ENCODE measurements at places on chromosomes 13 and 19. TPM values are rescaled to one million over a fixed set of nuclear protein-coding genes. Genes with fewer than 3 reads are reported as not detected.

ZNF723 gene
- not detected for total RNA-seq

PEG3 gene
- not detected for total RNA-seq

TMPRSS9 gene
- total RNA-seq, result not detected

SSBP4 gene
- total RNA-seq, result 198 TPM

CGB2 gene
- total RNA-seq, result not detected

IGFL2 gene
- total RNA-seq, result not detected

PPAN gene
- total RNA-seq, result 107 TPM

FBN3 gene
- total RNA-seq, result 0.03 TPM

POSTN gene
- total RNA-seq, result not detected

ELAVL1 gene
- 128 TPM for total RNA-seq

RUBCNL gene
- 0.21 TPM for total RNA-seq

MISP3 gene
- total RNA-seq, result 1.1 TPM

- no peak for DNase-seq
These were observed 124.1 kb downstream of the CRYL1 start for GRCh38 chr13:20401531-20401930.

DNA sequence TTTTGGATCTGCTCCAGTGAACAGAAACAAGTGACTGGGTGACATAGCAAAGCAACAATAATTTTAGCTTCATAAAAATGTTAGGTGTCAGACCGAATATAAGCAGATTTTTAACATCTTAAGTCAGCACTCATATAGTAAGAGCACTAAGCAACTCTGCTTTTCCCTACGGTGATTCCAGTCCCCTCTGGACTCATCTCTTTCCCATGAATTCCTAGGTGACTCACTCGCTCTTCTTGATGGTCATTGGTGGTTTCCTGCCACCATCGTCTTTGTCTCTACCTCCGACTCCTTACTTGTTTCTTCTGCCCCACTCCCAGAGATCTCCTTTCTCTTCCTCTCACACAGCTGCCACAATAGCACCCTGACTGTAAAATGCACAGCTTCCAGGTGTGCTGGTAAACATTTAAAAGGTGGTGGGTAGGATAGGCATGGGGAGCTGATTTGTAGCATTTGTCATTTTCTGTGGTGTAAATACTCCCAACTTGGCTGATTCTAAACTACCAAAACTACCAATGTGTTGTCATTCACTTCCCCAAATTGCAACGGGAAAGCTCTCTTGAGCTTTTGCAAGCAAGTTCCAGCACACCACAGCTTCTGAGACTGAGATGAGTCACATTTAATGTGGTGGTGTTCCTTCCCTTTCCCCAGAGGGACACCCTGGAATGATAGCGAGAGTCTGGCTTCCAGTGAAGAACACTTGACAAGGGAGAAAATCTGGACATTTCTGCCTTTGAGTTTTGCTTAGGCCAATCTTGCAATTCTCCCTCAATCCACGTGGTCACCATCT, 42.8 kb upstream of the CLDN10 start:
- DNase-seq, result no peak

GRCh38 chr19:10008184-10008765, 2.0 kb downstream of the COL5A3 start:
- no peak for DNase-seq

DNA sequence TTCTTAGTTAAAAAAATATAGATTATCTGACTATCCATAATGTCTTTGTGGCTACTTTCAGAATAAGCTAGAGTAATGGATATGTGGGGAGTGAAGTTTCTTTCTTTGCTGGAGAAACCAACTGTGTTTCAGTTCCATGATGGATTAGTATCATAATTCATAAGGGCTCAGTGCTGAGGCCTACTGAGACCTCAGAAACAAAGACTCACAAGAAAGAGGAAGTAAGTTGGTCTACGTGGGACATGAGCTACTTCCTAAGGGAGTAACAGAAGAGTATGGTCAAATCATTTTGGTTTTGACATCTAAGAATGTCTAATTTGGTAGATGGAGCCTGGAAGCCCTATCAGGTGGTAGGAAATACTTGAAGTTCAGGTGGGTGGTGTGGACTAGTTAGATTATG, 99.0 kb upstream of the HTR2A start:
- no peak for DNase-seq

- DNase-seq, result no peak
These were observed 12.0 kb downstream of the TFDP1 start for GRCh38 chr13:113596321-113597200.

GRCh38 chr13:31965361-31966066, 66.1 kb upstream of the FRY start:
- DNase-seq, result no peak

DNA sequence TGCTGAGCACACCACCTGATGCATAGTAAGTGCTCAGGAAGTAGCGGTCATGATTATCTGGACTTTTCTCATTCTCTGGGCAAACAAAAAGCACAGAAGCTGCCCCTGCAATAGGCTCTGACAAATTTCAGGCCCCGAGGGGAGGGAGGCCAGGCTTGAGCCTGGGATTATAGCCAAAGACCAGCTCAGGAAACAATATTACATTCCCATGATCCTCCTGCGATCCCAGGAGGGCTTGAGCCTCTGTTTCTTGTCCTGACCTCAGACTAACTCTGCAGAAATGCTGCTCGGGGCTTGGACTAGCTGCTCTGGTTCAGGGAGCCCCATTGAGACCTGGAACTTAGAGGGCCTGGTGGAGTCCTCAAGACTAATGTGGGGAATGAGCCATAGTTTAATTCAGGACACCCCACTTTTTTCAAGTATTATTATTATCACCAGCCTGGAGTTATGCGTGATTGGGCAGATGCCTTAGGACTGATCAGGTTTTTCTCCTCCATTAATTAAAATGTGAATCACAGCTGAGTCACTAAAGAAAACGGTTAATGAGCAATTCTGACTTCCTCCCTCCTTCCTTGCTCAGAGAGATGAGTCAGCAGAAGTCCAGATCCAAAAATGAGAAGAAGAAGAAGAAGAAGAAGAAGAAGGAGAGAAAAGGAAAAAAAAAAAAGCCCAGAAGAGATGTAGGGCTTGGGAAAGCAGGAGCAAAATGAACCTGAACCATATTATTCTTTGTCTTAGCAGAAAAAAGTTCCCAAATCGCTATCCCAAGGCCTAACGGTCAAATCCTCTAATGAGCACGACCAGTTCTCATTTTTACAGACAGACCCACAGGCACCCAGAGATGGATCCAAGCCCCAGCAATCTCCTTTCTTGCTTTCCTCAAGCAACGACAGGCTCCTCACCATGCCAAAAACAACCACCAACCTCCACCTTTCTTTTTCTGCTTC, 107.2 kb downstream of the CACNA1A start:
- DNase-seq, result no peak

DNA sequence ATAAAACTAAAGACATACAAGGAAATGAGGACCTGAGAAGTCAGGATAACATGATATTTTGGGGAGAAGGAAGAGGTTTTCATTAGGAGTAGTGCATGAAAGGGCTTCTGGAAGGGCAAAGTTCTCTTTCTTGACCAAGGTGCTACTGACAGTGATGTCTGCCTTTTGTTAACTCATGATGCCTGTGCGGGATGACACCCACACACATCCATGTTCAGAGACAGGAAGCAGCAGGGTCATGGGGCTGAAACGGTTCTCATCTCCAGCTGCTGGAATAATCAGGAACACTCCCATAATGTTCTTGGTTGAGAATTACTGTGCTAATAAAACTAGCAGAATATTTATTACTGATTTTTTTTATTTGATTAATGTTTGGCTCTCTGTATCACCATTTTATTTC, 29.1 kb downstream of the KCNC3 start:
- DNase-seq, result no peak

- DNase-seq, result no peak
These were observed 6.5 kb downstream of the TRAPPC5 start for GRCh38 chr19:7687177-7687576.

DNA sequence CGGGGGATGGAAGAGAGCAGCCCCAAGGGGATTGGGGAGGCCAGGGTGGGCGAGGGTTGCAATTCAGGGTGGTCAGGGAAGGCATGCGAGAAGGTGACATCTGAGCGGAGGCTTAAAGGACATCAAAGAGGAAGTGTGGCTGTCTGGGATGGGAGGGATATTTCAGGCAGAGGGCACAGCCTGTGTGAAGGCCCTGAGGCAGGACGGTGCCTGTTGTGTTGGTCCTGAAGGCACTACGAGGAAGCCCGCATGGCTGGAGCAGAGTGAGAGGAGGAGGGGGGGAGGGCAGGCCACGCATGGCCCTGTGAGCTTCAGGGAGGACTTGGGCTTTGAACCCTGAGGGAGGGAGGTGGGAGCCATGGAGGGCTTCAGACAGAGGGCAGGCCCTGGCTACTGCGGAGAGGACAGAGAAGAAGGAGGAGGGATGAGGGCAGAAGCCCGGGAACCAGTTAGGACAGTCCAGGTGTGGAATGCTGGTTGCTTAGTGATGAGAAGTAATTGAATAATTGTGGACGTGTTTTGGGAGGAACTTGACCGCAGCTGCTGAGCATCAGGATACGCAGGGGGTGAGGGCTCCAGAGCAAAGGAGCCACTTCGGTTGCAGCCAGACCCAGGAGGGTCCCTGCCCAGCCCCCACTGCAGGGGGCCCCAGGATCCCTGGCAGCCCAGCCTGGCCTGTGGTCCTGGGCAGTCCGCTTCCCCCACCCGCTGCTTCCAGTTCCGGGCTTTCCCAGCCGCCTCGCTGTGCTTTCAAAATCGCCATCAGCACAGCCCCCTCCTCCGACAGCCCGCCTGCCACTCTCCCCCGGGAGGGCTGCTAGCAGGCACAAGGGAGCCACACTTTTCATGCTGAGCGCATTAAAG, 6.2 kb downstream of the TLE6 start:
- DNase-seq, result no peak

DNA sequence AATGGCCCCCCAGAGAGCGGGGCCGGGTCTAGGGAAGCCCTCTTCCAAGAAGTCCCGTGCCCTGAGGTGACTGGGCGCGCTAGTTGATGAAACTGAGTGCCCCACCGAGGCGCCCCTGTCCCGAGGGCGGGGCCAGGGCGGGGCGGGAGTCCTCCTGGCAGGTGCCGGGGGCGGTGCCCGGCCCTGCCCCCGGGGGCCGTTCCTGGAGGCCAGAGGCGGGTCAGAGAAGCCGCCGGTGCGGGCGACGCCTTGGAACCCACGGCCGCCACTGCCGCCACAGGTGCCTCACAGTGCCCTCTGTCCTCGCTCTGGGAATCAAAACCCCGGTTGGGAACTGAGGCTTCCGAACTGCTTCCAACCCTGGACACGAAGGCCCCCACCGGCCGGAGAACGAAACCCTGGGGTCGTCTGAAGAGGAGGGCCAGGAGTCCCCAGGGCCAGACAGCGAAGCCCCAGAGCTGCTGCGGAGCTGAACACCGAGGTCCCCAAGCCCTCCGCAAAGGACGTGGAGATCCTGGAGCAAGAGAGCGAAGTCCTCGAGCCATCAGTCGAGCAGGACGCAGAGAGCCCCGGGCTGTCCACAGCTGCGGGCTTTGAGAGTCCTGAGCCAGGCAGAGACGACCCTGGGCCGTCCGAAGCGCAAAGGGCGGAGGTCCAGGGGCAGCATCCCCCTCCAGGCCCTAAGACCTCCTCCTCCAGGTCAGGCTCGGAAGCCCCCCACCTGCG, at the start of gene MISP3:
MISP3 (plus strand) TSS at position 252 of the 726 bp plus-strand sequence. CDS start 524 bp downstream, outside the sequence.
- DNase-seq, result peak; percentile 51

GRCh38 chr19:44960906-44961728, 5.9 kb downstream of the CLPTM1 start:
- no peak for DNase-seq

GRCh38 chr19:1235625-1236538, 1.9 kb downstream of the CBARP start:
- no peak for DNase-seq

GRCh38 chr19:10006335-10006708, 4.0 kb downstream of the COL5A3 start:
- no peak for DNase-seq

GRCh38 chr13:101415358-101416174, 742 bp downstream of the NALCN start:
- DNase-seq, result no peak

- no peak for DNase-seq
These were observed 403 bp upstream of the ADAMTS10 start for GRCh38 chr19:8610936-8611300.

- no peak for DNase-seq
These were observed 31.7 kb downstream of the ARHGAP35 start for GRCh38 chr19:46892252-46893179.

GRCh38 chr13:98284679-98285078, 107.6 kb upstream of the RNF113B start:
- DNase-seq, result no peak

- DNase-seq, result peak; percentile 25
These were observed 485.5 kb downstream of the DIAPH3 start for GRCh38 chr13:59677966-59678814.

GRCh38 chr13:67632590-67632989, 402.5 kb upstream of the PCDH9 start:
- DNase-seq, result no peak

- DNase-seq, result no peak
These were observed 19.6 kb downstream of the ALG5 start for GRCh38 chr13:36979361-36980050.

DNA sequence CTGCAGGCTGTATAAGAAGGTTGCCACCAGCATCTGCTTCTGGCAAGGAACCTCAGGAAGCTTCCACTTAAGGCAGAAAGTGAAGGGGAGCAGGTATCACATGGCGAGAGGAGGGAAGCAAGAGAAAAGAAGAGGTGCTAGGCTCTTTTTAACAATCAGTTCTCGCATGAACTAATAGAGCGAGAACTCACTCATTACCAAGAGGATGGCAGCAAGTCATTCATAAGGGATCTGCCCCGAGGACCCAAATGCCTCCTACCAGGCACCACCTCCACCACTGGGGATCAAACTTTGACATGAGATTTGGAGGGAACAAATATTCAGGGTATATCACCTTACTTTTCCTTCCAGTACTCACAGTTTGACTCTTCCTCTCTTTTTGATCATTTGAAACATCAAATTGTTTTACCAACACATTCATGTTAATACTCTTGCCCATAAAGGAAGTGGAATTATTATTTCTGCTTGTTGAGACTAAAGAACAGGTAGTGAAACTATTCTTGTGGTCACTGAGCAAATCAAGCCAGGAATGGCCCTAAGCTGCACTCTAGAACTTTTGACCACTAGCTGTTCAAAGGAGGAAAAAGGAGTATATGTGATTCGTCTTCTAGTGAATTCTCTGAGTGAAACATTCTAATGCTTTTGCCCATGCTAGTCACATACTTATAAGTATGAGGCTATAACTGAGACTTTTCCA, 45.0 kb downstream of the LACC1 start:
- no peak for DNase-seq

- DNase-seq, result no peak
These were observed 187.2 kb downstream of the ITGBL1 start for GRCh38 chr13:101639711-101640110.

GRCh38 chr19:4389511-4390016, 10.8 kb downstream of the SH3GL1 start:
- no peak for DNase-seq

- no peak for DNase-seq
These were observed 62.0 kb downstream of the PARP4 start for GRCh38 chr13:24450530-24450929.

Data from activated CD8-positive, alpha-beta T cell treated with anti-CD3 and anti-CD28 coated beads, Interleukin-2, amount 10 ng/mL, durations not matched to agents 7 days and 5 days (primary cell).